ENCODE measurements at places on chromosomes 3 and 15.

- DNase-seq, result no peak
These were observed 218.2 kb downstream of the ATP8B4 start for GRCh38 chr15:49900903-49901235.

DNA sequence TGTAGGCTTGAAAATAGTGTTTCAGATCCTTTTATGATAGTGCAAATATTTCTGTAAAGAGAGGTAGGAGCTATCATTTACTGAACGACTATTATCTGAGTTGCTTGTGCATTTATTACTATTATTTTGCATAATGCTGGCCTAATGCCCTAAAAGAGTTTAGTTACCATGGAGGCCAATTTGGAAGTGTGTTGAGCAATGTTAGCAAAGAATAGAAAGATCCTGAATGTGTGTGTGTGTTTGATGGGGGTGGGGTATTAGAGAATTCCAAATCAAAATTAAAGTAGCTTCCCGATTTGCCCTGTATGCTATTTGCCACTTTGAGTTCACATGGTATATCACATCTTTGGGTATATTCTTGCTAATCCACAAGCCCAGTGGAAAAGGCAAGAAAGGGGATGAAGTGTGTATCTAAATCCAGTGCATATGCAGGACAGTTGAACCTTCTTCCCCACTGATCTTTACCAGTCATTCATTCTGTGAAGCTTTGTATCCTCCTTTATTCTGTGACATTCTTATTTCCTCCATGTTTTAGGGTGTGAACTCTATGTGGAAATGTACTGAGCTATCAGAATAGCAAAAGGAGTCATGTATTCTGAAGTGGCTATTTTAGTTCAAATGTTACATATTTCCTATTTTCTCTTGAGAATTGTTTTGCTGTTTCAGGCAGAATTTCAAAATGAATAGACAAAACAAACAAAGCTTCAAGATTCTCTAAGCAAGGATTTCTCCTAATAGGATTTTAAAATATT is 45.7 kb upstream of the PLSCR5 start:
- DNase-seq, result no peak

- DNase-seq, result peak; percentile 56
These were observed 28.1 kb downstream of the ZNF589 start for GRCh38 chr3:48268936-48269561.

- no peak for DNase-seq
These were observed 37.6 kb upstream of the RHCG start for GRCh38 chr15:89533861-89534544.

GRCh38 chr3:172476347-172476746 is 28.1 kb upstream of the GHSR start:
- no peak for DNase-seq

- DNase-seq, result no peak
These were observed 156.2 kb downstream of the CLSTN2 start for GRCh38 chr3:140091143-140091542.

- DNase-seq, result no peak
These were observed 135.1 kb downstream of the HCN4 start for GRCh38 chr15:73233623-73234022.

DNA sequence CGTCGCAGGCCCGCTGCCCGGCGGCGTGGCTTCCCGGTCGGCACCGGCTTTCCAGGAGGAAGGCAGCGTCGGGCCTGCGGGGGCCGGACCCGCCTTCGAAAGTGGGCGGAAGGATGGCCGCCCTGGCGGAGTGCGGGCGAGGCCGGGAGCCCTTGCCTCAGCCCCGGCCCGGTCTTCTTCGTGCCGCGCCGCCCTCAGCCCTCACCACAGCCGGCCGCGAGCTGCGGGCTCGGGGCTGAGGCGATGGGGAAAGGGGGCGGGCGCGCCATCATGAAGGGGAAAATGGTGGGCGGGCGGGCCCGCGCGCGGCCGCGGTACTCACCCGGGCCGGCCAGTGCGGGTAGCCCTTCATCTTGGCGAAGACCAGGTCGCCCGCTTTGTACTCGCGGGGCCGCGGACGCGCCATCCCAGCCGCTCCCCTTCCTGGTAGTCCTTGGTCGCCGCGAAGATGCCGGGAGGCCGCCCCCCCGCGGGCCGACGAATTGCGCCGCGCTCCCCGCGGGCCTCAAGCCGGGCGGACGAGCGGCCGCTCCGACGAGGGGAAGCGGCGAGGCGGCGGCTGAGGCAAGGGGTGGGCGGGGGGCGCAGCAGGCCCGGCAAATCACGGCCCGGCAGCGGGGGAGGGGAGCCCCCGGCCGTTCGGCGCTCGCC is 489 bp downstream of the HDGFL3 start:
- peak; percentile 26 for DNase-seq
